ENCODE measurements at places on chromosomes 6 and 20.

DNA sequence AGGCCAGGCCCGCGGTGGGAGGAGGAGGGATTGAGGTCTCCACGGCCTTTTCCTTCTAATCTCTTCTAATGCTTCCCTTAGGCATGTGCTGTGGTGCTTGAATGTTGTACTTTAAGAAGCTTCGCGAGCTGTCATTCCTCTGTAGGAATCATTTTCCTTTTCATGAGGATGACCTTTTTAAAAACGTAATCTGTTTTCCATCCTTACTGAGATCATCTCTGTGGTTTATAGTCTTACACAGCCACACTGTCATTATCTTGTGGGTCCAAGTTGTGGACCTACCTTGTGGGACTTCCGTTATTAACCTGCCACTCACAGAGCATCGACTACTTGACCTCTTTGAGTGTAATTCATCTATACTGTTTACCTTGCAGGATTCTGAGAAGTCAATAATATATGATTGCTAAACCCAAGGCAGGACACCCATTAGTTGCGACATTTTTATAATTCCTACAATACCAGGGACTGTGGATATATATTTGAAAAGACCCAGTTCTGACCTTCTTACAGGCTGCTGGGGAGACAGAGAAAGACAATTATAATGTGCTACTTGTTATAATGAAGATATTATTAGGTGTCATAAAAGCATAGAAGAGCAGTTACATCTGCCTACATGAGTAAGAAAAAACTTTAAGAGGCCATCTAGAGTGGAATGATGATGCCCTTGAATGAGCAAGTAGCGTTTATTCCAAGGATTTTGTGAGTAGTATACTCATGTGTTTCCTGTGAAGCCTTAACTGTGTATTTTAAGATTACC, 842 bp downstream of the SLC25A27 start:
- peak; percentile 8 for DNase-seq

DNA sequence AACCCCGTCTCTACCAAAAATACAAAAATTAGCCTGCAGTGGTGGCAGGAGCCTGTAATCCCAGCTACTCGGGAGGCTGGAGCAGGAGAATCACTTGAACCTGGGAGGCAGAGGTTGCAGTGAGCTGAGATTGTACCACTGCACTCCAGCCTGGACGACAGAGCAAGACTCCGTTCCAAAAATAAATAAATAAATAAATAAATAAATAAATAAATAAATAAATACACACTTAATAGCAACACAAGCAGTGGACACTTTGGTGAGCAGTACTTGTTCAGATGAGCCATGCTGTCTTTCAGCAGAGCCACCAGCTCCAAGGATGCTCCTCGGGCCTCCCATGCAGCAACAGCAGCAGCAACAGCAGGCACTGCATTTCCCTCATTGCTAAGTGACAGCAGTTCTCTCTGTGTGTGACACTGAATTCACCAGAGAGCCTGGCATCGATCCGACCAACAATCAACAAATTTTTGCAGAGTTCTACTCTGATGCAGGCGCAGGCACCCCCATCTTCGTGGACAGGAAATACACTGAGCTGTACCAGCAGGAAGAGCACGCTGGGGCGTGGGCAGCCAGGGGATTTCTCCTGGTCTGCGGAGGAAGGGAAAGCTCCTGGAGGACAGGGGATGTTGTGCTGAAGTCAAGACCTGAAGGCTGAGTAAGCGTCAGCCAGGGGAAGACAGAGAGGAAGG, 54.0 kb upstream of the SNX9 start:
- no peak for DNase-seq

DNA sequence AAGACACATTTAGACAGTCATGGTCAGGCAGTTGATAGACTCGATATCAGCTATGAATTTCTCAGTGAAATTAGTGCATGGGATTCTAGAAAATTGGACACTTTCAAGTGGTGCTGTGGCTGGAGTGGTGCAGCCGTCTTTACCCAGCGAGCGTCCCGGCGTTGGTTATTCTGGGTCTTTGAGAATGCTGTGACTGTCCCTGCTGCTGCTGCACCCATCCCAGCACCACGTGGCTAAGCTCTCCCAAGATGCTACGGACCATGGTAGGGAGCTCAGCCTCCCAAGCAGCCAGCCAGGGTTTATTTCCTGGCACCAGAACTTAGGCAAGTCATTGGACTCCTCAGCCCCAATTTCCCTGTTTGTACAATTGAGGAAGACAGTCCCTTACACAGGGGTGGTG, 147.2 kb upstream of the RPS6KA2 start:
- no peak for DNase-seq

DNA sequence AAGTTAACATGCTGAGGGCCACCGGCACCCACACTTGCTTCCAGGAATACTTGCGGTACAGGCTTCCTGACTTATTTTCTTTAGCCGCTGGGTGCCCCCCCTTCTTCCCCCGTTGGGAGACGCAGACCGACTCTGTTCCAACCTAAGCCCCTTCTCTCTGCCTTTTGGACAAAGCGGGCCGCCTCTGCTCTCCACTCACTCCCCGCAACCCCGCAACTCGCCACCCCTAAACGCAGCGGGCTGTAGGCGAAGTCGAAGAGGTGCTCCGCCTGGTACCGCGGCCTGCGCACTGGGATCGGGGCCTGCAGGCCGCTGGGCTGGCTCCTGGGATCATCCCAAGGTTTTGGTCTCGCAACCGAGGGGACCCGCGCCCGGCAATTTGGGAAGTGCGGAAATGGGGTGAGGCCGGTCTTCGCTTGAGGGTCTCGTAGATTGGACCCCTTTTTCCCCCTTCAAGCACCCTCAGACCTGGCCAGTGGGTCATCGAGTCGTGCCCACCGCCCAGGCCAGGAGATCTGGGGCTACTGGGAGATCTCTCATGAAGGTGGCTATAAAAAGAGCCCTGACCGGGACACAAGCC, 4.7 kb upstream of the FOXF2 start:
- no peak for DNase-seq

DNA sequence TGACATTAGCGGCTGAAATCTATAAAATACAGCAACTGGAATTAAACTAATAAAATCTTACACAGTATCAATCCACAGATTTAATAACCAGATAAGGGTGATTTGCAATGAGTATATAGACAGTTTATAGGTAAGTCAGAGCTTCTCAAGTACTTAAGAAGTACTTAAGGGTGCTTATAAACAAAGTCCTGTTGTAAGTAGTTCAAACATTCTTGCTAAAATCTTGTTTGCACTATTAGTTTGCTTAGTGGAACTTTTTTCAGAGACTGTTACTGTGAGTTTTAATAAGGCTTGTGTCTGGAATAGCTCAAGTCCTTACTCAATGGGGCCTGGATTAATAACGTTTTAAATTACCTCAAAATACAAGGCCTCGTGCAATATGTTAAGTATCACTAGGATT, 240.5 kb downstream of the GMDS start:
- no peak for DNase-seq

GRCh38 chr6:5590187-5590586, 328.9 kb downstream of the FARS2 start:
- DNase-seq = no peak

DNA sequence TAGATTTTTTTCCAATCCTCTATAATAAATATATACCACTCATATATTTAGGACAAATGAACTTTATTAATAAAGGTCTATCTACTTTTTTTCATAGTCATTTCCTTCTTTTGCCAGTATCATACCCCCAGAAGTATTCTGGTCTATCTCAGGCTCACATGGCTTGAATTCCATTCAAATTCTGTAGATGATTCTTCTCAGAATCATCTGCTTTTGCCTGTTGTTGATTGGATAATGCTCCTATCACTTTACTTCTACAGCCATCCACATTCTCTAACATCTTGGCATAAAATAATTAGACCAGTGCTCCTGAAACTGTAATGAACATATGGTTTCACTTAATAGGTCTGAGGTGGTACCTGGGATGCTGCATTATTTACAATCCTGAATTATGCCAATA, 121.2 kb downstream of the GFRAL start:
- DNase-seq = no peak

DNA sequence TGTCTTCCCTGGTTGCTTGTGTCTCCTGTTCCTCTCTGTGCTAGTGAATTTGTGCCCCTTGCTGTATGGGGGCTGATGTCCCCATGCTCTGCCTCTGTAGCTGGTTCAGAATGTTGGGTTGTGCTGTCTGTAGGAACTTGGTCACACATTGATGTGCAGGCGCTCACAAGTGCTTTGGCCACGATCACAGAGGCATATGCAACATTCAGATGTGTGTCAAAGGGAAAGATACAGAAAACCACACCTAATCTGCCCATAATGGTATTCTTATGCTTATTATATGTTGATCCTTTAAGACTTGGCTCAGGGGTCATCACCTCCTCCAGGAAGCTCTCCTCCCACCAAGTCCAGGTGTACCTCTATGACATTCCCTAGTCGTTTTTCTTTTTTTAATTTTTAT, 17.1 kb upstream of the DHX35 start:
- DNase-seq = no peak

- DNase-seq = no peak
Measured at GRCh38 chr6:142376115-142376514, 74.3 kb downstream of the ADGRG6 start.

DNA sequence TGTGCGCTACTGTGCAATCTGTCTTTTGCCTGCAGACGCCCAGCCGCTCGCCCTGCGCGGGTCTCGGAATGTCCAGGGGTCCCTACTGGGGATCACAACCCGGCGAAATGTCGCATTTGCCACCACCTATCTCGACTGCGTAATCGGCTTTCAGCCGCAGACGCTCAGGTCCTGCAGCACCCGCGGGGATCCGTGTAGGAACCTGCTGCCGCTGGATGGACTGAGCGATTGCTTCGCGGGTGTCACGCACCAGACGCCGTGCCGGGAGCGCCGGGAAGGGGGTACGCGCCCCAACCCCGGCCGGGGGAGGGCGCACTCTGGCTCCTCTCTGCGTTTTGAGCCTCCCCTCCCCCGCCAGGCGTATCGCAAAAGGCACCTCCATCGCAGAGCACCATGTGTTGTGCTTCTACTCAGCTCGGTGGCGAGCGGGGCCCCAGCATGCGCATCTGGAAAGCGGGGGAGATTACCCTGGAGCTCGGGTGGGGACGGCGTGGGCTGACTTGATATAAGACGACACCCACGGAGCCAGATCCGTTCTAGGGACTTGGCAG, 747 bp upstream of the PTPRA start:
- peak; percentile 83 for DNase-seq

- DNase-seq = no peak
Measured at GRCh38 chr6:6784514-6785162, 196.1 kb downstream of the LY86 start.

GRCh38 chr6:71649915-71650314, 236.4 kb upstream of the RIMS1 start:
- DNase-seq = no peak

GRCh38 chr6:163998496-163998895, 584.0 kb downstream of the QKI start:
- DNase-seq = no peak

GRCh38 chr6:33761922-33762629, 15.4 kb upstream of the IP6K3 start:
- DNase-seq = peak; percentile 62

DNA sequence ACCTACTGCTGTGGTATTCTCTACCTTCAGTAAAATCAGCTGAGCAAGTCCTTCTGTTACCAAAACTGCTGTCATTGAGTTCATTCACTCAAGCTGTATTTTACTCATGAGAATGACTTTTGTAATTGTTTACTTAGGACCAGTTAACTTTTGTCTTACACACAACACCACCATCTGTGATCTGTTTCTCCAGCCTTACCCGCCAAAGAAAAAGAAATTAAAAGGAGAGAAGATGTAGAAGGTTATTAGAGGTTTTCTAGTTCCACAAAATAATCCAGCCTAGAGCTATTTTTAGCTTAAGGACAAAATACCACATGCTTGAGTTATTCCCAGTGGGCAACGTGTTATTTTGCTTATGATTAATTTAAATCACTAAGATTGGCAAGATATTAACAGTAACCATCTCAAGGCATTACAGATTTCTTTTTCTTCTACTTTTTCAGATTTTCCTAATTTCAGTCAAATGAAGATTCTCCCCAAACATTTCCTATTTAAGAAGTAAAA, 38.2 kb downstream of the FAM8A1 start:
- no peak for DNase-seq

DNA sequence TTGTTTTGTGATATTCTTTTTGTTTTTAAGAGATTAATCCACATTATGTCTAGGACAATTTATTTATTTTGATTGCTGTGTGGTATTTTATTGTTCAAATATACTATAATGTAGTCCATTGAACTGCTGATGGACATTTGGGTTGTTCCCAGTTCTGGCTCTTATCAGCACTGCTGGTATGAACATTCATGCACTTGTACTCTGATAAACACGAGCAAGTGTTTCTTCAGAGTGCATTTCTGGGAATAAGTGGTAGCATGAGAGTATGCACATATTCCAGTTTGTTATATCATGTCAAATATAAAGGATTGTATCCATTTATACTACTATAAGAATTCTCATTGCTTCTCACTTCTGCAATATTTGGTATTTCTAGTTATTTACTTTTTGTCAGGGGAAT, 7.1 kb downstream of the CALHM6 start:
- DNase-seq = no peak

DNA sequence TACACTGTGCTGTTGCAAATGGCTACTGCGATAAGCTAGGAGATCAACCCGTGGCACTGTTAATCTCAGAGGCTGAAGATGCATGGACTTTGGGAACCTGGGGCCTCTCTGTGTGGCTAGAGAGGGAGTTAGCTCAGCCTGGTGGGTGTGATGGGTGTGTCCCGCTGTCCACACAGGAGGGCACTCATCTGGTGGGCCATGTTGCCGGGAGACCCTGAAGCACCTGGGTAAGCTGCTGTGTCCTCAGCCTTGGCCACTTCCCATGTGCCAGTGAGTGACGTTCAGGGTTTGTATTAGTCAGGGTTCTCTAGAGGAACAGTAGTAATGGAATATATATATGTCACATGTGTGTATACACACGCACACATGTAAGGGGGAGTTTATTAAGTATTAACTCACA, 132.7 kb downstream of the ERMARD start:
- no peak for DNase-seq

GRCh38 chr6:3176562-3177355, 19.4 kb upstream of the TUBB2A start:
- DNase-seq = no peak

All from putamen (tissue), 1 donor.